ENCODE measurements at places on chromosomes 7 and 10.

DNA sequence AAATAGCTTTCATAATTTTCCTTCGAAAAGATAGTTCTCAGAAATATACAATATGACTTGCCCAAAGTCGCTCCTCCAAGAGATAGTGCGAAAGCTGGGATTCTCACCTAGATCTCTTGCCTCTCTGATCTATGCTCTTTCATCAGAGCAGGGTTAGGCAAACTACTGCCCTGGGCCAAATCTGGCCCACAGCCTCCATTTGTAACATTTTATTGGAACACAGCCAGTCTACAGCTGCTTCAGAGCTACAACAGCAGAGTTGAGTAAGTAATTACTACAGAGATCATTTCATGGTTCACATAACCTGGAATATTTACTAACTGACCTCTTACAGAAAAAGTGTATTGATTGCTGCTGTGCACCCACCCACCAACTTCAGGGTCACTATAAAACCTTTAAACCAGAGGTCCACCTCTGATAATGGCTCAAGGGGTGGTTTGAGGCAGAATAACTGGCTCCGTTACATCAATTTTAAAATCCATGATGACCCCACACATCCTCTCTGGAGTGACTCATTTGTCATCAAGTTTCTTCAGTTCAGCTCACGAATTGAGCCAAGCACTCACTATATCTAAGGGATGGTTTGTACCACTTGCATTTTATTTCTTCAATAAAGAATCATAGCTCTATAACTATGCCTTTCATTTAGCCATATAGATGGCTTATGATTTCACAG, 1019.0 kb downstream of the XPNPEP1 start:
- no peak for DNase-seq

- no peak for DNase-seq
These were observed 86.5 kb upstream of the GRB10 start for GRCh38 chr7:50869108-50869725.

DNA sequence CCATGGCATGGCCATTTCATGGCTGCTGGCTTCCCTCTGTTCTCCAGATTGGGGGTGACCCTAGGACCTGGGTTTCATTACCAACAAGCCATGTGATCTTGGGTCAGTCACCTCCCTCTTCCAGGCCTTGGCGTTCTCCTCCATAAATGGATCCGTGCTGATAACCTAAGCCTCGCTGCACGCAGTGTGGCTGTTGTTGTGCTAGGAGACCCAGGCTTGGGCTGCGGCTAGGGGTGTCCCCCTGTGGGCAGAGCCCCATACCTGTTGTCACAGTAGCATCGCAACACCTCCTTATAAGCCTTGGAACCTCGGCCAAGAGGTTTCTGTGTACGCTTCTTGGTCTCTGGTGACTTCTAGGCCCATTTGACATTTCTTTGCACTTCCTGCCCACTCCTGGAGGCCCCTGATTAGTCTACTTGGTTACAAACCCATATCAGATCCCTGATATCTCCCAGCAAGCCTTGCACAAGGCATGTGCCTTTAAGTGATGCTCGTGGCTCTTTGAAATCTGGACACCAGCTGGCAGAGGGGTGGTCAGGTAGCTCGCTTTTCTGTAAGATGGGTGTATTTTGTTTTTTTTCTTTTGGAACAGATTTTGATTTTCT, 23.6 kb downstream of the ZMIZ1 start:
- no peak for DNase-seq

GRCh38 chr10:86932674-86933073, 24.7 kb downstream of the MMRN2 start:
- no peak for DNase-seq

GRCh38 chr7:21299766-21300165, 128.1 kb upstream of the SP4 start:
- no peak for DNase-seq

- no peak for DNase-seq
These were observed 271.9 kb downstream of the KIF20B start for GRCh38 chr10:89973326-89973725.

- no peak for DNase-seq
These were observed 12.4 kb upstream of the SEMA3A start for GRCh38 chr7:84207025-84207424.

DNA sequence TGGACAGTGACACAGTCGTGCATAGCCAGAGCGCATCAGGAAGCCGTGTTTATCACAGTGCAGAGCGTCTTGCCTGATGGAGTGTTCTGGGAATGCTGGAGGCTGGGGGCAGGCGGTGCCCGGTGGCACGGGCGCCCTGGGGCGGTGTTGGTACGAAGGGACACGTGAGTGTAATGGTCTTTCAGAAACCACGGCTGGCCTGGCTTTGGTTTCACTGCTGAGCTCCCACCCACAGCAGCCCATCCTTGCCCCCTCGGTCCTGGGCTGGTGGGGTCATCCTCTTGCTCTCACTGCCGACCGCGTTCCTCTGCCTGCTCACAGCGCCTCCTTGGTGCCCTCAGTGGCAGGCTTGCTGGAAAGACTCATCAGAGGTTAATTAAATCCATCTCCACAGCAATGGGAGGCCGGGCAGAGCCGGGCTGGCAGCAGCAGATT, 50.6 kb downstream of the NKX6-2 start:
- DNase-seq = no peak

Measured in activated naive CD8-positive, alpha-beta T cell treated with anti-CD3 and anti-CD28 coated beads, Interleukin-2, amount 10 ng/mL, durations not matched to agents 7 days and 5 days (primary cell).